Forelimb muscle (tissue), 1 donor: ENCODE measurements at places on chromosomes 6 and 20. TPM values are rescaled to one million over a fixed set of nuclear protein-coding genes. Genes with fewer than 3 reads are reported as not detected.

C4A gene
- 19.3 TPM for polyA plus RNA-seq

TAGAP gene
- polyA plus RNA-seq = 1.0 TPM

ZNF831 gene
- polyA plus RNA-seq = 0.20 TPM

COL11A2 gene
- 41.7 TPM for polyA plus RNA-seq

LY6G6C gene
- polyA plus RNA-seq = 0.62 TPM

MAS1L gene
- polyA plus RNA-seq = not detected

DDO gene
- 0.95 TPM for polyA plus RNA-seq

ECT2L gene
- polyA plus RNA-seq = 0.29 TPM

SNAP91 gene
- 1.8 TPM for polyA plus RNA-seq

CRISP2 gene
- not detected for polyA plus RNA-seq

GINS1 gene
- polyA plus RNA-seq = 5.4 TPM

SLC22A1 gene
- polyA plus RNA-seq = 0.85 TPM

MROH8 gene
- polyA plus RNA-seq = 6.2 TPM

SAMD5 gene
- polyA plus RNA-seq = 1.7 TPM

HEY2 gene
- polyA plus RNA-seq = 11.0 TPM

FOXF2 gene
- polyA plus RNA-seq = 0.92 TPM

F13A1 gene
- polyA plus RNA-seq = 27.4 TPM

SLCO4A1 gene
- polyA plus RNA-seq = 0.30 TPM

GPX5 gene
- polyA plus RNA-seq = not detected

TMEM74B gene
- 2.6 TPM for polyA plus RNA-seq

ZC2HC1B gene
- polyA plus RNA-seq = not detected

TRDN gene
- polyA plus RNA-seq = 263 TPM

APOBEC2 gene
- 501 TPM for polyA plus RNA-seq

C6orf15 gene
- not detected for polyA plus RNA-seq

SAMD10 gene
- polyA plus RNA-seq = 3.0 TPM

TTLL9 gene
- polyA plus RNA-seq = 0.29 TPM

AMD1 gene
- polyA plus RNA-seq = 49.1 TPM

SPTLC3 gene
- polyA plus RNA-seq = 2.0 TPM

RBBP8NL gene
- polyA plus RNA-seq = not detected

C20orf141 gene
- polyA plus RNA-seq = not detected

LINC00237 gene
- polyA plus RNA-seq = not detected

C6orf120 gene
- 27.2 TPM for polyA plus RNA-seq

MRPL18 gene
- polyA plus RNA-seq = 79.1 TPM

CST3 gene
- polyA plus RNA-seq = 101 TPM

SLC22A16 gene
- polyA plus RNA-seq = 0.06 TPM

APCDD1L gene
- polyA plus RNA-seq = 5.9 TPM

IYD gene
- polyA plus RNA-seq = 0.05 TPM

ENPP5 gene
- polyA plus RNA-seq = 4.2 TPM

ACTL10 gene
- polyA plus RNA-seq = 0.33 TPM

KCNG1 gene
- 0.32 TPM for polyA plus RNA-seq

FBXO9 gene
- polyA plus RNA-seq = 72.6 TPM

CCN5 gene
- polyA plus RNA-seq = 0.06 TPM

TMEM217 gene
- 0.71 TPM for polyA plus RNA-seq

BACH2 gene
- 4.9 TPM for polyA plus RNA-seq

ZNF133 gene
- polyA plus RNA-seq = 15.9 TPM

HSPA12B gene
- 21.4 TPM for polyA plus RNA-seq
